Frontal cortex (tissue), 4 donors: ENCODE measurements at places on chromosomes 7 and 10.

DNA sequence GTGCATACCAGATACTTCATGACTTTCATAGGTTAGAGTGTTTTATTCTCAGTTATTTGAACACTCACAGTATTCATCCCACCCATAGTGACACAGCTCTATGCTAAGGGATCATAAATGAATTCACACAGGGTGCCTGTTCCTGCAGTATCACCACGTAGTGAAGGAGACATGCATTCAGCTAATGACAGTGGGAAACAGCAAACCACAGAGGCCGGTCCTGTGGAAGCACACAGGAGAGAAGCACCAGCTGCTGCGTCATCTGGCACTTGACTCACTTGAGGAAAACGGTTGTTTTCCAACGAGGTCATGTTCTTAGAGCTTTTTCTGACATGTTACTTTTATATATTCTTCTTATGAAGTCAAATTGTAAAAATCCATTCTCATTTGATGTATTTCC is 73.0 kb downstream of the UBE3C start:
- DNase-seq, result no peak

DNA sequence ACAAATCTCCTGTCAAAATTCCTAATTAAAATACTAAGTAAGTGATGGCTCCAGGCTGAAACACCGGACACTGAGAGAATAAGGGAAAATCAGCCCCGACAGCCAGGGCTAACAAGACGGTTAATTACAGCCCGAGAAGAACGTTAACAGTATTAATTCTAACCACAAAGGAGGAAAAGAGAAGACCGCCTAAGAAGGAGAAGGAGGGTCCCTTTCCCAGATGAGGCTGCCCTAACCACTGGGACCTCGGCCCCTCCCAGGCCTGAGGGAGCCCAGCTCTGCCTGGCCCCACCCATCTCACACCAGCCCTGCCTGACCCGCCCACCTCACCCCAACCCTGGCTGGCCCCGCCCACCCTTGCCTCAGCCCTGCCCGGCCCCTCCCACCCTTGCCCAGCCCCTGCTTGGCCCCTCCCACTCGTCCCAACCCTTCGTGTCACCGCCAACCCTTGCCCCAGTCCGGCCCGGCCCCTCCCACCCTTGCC is 51.3 kb downstream of the PWWP2B start:
- no peak for DNase-seq

GRCh38 chr10:86261941-86262687 is 104.5 kb downstream of the GRID1 start:
- no peak for DNase-seq

DNA sequence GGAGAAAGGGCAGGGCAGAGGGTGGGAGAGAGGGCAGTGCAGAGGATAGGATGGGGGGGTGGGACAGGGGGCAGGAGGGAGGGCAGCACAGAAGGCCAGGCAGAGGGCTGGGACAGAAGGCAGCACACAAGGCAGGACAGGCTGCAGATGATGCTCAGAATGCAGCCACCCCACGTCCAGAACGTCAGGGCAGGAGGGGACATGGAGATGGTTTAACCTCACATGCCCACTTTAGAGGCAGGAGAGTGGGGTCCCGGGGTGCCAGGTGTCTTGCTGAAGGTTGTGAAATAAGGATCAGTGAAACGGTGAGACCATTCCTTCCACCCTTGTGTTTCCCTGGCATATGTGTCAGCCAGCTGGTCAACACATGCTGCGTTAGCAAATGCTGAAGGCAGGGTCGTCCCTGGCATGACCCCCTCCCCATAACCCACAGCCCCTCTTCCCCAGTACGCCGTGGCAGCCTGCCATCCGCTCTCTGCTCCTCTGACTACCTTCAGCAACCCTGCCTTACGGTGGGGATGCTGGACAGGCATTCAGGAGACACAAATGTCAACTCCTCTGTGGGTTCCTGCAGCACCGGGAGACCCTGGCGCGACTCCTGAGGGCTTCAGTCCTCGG is 592.1 kb downstream of the DNAJB6 start:
- DNase-seq, result no peak

GRCh38 chr7:50317697-50318669 is 13.5 kb downstream of the IKZF1 start:
- DNase-seq, result no peak

- no peak for DNase-seq
Measured at GRCh38 chr7:22858640-22859561, 36.3 kb upstream of the TOMM7 start.

GRCh38 chr10:6411436-6411835 is 168.6 kb downstream of the PRKCQ start:
- DNase-seq, result no peak

- no peak for DNase-seq
Measured at GRCh38 chr7:108503112-108504026, 22.6 kb downstream of the PNPLA8 start.
